ENCODE measurements at places on chromosomes 6 and 20.

DNA sequence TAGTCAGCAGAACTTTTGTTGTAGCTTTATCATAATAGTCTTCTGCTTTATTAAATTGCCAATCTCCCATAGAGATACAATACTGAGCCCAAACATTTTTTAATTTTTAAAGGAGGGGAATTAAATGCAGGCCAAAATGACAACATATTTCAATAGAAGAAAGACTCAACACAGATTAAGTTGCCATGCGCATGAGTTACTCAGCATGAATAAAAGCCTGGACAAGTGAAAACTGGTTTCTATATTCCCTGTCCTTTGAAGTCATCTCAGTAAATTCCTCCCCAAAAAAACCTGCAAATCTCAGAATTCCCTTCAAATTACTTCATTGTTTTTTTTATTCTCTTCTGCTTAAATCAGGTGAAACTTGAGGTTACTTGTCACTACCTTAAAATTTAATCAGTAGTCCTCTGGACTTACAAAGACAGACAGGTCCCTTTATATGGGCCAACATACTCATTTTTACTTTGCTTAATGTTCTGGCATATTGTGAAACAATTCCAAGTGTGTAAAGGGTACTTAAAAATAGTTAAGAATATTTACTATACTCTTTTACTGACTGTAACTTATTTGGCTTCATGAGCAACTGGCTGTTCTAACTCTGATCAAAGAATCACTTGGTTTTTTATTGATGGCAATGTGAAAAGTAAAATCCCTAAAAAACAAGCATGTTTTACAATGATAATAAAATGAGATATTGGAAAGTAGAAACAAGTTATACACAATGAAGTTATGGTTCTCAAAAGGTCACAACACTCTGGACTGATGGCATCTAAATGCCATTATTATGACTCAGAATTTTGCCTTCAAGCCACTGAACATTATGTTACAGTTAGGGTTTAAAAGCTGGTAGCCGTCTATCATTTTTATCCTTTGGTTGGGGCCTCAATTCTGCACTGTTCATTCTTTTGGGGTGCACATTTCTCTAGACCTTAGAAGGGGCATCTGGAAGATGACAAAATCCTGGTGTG lies 49.9 kb upstream of the COL21A1 start:
- no peak for DNase-seq

DNA sequence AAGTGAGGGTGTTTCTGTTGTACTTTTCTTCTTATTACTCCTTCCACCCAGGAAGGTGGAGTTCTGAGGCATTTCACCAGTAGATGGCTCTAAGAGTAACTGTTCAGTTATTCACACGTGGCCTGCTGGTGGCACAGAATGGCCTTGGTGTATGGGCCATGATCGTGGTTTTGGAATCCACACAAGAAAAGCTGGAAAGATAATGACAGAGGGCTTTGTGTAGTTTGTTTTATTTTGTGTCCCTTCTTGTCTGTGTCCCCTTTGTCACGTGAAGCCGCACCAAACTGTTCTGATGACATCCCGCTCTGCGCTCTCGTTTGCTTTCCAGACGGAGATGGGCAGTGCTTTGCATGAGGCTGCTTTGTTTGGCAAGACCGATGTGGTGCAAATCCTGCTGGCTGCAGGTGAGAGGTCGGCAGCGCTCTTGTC lies 93.4 kb downstream of the ANKS1A start:
- DNase-seq = no peak

DNA sequence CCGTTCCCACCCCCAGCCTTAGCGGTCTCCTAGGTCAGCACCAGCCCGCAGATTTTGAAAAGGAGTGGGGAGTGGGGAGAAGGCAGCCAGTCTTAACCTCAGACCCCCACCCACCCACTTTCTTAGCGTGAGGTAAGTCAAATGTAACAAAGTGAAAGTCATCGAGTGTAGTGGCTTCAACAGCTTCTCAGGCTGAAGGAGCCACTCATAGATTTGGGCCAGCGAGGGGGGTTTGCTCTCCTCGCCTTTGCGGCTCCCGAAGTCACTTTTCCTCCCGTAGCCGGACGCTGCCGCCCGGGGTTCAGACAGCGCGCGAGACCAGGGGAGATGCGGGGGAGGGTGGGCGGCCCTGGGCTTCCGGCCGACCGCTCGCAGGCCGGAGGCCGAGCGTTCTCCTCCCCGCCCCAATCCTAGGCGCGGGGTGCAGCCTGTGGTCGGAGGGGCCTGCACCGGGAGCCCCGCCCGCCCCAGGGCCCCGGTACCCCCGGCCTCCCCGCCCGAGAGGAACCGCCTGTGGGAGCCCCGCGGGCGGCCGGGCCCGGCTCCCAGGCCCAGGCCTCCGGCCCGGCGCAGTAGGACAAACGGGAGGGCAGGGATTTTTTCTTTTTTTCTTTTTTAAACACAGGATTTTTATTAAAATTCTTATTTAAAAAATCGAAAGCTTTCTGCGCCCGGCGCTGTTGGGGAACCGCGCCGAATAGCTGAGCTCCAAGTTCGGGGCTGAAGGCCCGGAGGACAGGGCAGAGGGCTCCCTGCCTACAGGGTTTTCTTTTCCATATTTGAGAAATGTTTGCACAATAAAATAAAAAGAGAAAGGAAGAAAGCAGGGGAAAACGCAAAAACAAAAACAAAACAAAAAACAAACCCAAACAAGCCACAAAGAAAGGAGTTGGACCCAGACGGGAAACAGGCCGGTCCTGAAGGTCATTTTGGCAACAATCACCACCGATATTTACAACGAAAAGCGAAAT lies 3.2 kb downstream of the NKX2-2 start:
- DNase-seq = no peak

DNA sequence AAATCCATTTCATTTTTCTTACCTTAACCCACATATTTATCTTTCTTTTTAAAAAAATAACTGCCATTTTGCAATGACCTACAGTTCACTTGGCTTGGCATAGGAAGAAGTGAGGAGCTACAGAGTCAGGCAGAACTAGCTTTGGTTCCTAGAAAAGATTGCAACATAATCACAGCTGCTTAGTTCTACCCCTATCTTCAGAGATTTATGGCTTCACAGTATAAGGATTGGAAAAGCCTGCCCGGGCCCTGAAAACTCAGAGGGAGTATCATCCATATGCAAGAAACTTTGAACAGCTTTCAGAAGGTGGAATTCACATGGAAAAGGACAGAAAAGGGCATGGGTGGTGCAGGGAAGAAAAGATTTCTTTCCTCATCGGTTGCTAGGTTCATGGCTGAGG lies 774.3 kb upstream of the CHD6 start:
- DNase-seq = no peak

- DNase-seq = no peak
Measured at GRCh38 chr6:45201484-45201883, 126.6 kb upstream of the RUNX2 start.

- DNase-seq = no peak
Measured at GRCh38 chr6:34679552-34680253, 16.9 kb downstream of the ILRUN start.

GRCh38 chr6:110897433-110897832 lies 22.8 kb downstream of the AMD1 start:
- DNase-seq = no peak

GRCh38 chr6:13281686-13282085 lies 46.7 kb downstream of the TBC1D7 start:
- DNase-seq = no peak

DNA sequence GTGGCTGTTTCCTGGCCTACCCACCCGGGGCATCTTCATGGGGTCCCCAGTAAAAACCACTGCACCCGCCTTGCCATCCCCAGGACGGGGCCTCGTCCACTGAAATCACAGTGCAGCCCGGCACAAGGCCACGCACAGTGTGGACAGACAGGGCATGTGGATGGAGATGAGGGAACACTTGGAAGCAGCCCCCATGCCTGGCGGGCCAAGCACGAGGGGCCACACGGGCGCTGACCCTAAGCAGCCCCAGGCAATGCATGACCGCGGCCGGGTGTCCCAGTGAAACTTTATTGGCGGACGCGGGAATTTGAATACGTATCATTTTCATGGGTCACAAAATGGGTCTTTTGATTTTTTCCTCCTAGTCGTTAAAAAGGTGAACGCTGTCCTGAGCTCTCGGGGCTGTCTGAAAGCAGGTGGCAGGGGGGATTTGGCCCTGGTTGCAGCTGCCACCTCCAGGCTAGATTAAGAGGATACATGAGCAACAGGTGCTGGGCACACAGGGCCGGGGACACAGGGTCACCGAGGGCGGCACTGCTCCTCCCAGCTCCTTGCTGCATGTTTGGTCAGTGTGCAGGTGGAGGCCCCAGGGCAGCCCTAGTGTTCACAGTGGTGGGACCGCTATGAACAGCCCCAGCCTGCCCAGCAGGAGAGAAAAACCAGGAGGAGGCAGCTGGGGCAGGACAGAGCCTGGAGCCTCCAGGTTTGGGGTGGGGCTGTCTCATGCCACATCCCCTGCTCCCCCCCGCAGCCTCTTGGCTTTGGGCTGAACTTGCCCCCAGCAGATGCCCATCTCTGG lies 74.9 kb upstream of the SLCO4A1 start:
- DNase-seq = no peak

DNA sequence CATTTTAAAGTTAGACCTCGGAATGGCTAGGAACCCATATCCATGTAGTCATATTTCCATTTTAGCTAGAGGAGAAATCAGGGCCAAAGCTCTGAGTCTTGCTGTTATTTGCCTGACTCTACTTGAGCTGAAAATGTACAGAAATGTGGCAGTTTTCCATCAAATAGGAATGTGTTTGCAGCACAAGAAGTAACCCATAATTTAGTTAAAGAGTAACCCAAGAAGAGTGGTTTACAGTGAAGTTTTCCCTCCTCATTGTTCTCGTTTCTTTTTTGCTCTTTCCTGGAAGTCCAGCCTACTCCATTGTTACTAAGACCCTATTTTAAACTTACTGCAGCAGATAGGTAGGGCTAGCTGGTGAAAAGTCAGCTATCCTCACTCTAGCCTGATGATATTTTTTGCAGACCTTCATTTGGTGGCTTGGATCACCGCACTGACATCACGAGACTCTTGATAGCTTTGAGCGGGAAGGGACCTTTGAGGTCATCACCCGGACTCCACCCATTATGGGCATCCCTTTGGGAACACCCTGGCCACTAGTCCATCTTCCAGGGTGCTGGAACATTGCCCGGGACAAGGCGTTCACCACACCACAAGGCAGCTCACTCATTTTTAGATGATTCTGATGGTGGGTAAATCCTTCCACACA lies 28.0 kb upstream of the ADGRF5 start:
- DNase-seq = no peak

DNA sequence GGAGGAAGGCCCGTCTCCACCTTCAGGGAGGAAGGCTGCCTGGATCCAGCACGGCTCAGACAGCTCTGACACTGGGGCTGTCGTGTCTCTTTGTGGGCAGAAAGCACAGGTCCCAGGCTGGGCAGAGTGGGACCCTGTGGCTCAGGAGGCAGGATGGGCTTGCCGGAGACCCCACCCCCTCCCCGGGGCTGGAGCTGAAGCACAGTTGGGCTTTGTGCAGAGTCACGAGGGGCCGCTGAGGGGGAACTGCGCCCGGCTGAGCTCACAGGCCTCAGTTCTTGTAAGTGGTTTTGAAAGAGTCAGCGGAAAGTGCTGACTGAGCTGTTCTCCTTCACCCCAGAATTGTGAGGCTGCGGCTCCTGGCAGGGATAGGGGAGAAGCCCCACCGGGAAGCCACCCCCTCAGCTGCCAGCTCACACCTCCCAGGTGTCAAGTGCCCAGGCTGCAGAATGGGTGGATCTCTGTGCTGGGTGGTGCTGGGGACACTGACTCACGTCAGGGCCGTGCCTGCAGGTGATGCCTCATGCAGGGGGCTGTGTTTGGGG lies 145.5 kb upstream of the RNF24 start:
- no peak for DNase-seq

GRCh38 chr6:166325383-166326042 lies 16.8 kb downstream of the SFT2D1 start:
- no peak for DNase-seq

DNA sequence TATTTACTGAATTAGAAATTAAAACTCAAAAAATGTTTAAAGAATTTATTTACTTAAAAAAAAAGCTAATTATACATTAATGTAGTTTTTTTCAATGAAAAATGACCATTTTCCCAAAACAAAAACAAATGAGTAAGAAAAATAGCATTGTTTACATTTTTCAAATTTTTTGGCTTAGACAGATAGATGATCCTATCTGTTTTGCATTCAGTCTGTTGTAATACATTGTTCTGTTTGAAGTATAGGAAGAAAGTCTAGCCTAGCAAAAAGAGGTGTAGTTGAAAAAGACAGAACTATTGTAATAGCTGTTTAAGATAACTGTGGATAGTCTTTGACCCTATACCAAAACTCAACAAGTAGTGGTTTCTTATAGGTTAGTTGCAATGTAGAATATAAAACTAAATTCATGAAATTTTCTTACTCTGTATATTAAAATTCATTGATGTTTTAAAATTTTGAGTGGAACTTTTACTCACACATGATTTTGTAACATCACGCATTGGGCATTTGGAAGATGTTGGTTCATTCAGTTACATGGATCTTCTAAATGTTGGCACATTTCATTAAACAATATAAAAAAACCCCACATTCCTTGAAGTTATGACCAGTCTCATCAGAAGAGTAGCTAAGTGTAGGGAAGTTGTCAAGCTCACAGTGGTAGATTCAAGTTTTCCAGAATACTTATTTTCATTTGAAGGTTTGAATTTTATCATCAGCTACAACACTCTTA lies 62.0 kb downstream of the KCNS1 start:
- DNase-seq = no peak

GRCh38 chr6:31821301-31822035 lies 6.1 kb upstream of the HSPA1B start:
- peak; percentile 36 for DNase-seq

DNA sequence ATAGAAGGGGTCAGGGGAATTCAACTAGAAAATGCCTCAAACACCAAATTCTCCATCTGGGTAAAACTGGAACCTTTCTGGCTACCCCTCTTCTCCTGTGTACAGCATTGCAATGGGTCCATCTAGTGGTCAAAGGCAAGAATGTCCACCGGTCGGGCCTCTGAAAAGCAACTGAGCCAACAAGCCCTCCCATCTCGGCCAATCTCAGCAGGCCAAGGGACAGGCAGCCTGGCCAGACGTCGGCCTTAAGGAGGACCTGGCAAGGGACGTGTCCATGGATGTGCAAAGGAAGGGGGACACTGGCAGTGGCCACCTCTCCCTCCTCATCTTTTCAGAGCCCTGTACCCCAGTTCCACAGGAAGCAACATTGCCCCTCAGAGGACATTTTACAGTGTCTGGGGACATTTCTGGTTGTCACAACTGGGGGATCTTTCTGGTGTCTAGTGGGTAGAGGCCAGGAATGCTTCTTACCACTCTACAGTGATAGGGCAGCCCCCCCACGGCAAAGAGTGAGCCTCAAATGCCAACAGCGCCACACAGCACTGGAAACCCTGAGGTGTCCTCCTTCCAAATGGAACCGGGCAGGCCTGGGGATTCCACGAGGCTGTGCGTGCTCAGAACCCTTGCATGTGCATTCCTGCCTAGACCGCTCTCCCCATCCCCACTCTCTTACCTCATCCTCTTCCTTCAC lies 99.8 kb upstream of the FOXA2 start:
- peak; percentile 85 for DNase-seq

DNA sequence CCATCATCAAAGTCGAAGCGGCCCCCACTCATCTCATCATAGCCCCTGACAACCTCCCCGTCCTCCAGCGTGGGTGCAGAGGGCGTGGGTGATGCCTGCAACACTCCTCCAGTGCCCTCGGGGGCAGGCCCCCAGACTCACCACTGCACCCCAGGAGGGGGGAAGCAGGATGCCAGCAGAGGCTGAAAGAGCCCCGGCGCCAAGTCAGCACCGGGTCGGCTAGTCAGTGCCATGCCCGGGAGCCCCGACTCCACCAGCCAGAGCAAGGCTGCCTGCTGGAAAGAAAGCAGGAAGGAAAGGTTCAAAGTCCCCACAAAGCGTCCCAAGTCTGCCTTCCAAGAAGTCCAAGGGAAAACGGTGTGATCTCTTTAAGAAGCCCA lies 324 bp downstream of the JPH2 start:
- no peak for DNase-seq

All from NCI-H1930 (cell line).